ENCODE measurements at places on chromosomes 5 and 9.

DNA sequence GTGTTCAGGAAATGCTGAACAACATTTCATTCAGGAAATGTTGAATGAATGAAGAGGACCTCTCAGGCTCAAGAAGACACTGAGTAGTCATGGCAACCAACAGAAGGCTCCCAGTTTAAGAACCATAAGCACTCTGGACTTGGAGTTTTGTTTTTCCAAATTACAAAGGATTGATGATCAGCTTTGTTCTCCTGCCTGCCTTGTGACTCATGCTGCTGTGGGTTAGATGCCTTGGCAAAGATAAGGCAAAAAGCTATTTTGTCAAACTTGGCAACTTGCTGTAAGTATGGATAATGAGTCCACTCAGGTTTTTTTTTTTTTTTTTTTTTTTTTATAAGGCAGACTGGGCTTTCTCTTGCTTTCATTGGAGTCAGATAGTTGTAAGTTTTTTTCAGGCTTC, 365.0 kb downstream of the TMEM232 start:
- no peak for DNase-seq

DNA sequence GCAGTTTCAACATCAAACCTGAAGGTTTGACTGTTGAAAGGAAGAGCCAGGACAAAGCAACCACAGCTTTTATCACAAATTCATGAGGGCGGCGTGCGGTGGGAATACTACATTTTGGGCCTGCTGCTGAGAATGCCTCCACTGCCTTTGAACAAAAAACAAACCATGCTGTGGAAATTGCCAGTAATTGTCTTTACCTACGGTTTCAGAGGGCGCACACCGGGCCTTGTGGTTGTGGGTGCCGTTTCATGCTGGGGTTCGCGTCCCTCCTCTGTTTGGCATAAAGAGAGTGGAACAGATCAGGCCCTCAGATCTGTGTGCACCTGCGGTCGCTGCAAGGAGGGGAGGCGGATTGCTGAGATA, 27.6 kb upstream of the TCF7 start:
- peak; percentile 82 for DNase-seq

DNA sequence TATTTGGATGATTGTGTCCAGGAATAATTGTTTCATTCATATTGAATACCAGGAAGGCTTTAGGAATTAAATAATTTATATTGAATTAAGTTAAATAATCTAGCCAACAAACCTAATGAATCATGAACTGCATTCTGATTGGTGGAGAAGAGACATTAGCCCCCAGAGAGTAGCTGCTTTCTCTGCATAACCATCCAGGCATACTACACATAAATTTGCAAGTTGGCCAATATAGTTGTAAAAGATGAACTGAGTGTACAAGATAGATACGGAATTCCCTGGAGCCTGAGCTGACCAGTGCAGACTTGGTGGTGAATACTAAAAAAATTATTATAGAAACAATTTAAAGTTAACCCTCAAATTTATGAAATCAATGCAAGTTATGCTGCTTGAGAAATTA, 311.8 kb upstream of the KIF2A start:
- DNase-seq: no peak

DNA sequence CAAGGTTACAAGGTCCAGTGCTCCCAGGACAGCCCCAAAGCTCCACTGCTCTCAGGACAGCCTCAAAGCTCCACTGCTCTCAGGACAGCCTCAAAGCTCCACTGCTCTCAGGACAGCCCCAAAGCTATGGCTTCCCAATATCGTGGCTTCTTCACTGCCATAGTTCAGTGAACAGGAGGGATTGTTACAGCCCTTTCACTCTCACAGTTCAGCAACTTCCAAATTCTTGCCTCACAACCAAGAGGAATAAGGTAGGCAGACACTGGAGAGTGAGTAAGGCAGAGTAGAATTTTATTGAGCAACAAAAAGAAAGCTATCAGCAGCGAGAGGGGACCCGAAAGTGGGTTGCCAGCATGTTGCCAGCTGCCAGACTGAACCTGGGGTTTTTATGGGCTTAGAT, 277.6 kb downstream of the CDH10 start:
- DNase-seq: no peak

- no peak for DNase-seq
These were observed 71.6 kb upstream of the HSPB3 start for GRCh38 chr5:54383941-54384340.

DNA sequence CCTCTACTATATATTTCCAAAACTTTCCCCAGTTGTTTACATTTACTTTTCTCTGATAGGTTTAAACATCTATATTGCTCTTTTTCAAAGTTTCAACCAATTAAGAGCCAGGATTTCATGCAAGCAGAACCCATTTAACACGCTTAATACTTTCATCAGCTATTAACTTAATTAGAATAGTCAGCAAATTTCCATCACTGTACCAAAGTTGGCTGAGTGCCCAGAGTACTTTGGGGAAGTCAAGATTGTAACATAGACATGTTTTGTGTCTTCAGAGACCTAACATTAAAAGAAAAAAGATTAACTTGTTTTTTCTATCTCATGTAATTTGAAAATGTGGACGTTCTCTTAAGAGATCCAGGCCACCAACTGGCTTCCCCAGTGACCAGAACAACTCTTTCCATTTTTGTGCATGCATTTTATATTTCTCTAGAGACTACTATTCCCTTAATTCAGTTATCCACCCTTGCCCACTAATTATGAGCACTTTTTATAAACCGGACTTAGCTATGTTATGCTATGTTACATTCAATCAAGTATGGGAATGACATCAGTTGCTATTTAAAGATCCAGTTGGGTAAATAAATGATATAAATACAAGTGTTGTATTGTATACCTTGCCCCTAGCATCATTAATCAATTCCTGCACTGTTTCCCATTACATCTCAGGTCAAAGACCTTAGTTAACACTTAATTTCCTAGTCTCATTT, 478.1 kb upstream of the NMUR2 start:
- DNase-seq: no peak

- DNase-seq: no peak
These were observed 136.1 kb downstream of the MARCHF11 start for GRCh38 chr5:16043349-16043965.

DNA sequence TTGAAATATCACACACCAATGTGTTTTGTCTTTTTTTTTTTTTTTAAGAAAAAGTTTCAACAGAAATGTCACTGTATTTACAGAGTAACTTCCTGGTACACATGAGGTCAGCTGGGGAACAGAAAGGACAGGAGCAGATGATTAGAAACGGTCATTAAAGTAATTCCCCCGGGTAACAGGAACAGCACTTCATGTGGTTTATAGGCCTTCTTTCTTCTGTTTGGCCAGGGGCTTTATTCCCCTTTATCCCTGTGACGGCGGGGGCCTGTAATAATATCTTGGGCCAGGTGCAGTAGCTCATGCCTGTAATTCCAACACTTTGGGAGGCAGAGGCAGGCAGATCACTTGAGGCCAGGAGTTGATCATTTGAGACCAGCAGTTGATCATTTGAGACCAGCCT, 30.5 kb upstream of the MSH3 start:
- no peak for DNase-seq

DNA sequence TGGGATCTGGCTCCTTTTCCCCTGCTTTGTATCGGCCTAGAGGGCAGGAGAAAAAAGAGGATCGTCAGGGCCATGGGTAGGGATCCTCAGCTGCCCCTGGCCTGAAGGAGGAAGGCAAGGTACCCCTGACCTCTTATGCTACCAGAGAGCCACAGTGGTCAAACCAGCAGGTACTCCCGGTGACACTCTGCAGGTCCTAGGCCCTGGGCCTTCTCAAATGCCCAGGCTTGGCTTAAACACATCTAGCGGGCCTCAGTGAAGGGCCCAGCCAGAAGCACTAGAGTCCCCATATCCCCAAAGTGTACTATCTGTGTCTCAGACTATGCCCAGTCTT, 3.5 kb downstream of the IRF1 start:
- no peak for DNase-seq

Measured in activated naive CD4-positive, alpha-beta T cell treated with anti-CD3 and anti-CD28 coated beads, Interleukin-2, amount 50 U/mL, for 16 hours (primary cell).